ENCODE measurements at places on chromosomes 6 and 20. TPM values are rescaled to one million over a fixed set of nuclear protein-coding genes. Genes with fewer than 3 reads are reported as not detected.
A peak's percentile ranks its signal among the peaks of the same experiment; 100 is the strongest.

ANKEF1 gene
- 0.18 TPM for total RNA-seq

- H3K27ac ChIP-seq, result no peak overlapping the region
- no peak overlapping the region for H3K4me3 ChIP-seq
- H3K36me3 ChIP-seq, result no peaks in the 10 kb centered on the region
These were observed 179.0 kb upstream of the CST7 start for GRCh38 chr20:24769878-24770627.

- no peak overlapping the region for H3K27ac ChIP-seq
- no peaks in the 10 kb centered on the region for H3K36me3 ChIP-seq
- no peak overlapping the region for H3K4me3 ChIP-seq
- DNase-seq, result no peak
- peaks cover 8% of the 10 kb centered on the region for H3K4me1 ChIP-seq
These were observed 31.9 kb downstream of the HIVEP2 start for GRCh38 chr6:142913036-142913510.

DNA sequence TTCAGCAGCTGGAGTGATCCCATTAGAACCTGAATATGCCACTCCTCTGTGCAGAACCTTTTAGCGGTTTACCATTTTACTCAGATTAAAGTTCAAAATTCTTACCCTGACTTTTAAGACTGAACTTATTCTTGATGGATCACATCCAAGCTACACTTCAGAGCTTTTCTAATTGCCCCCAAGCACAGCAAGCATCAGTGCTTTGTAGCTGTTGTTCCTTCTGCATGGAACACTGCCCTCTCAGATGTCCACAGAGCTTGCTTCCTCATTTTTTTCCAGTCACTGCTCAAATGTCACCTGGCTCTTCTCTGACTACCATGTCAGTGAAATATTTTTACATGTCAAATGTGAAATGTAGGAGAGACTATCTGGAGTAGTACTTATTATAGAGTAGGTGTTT is 1.6 kb upstream of the SLC35B3 start:
- peaks cover 12% of the 10 kb centered on the region for H3K4me1 ChIP-seq
- DNase-seq, result no peak
- peaks cover 16% of the 10 kb centered on the region for H3K36me3 ChIP-seq
- H3K27ac ChIP-seq, result no peak overlapping the region

DNA sequence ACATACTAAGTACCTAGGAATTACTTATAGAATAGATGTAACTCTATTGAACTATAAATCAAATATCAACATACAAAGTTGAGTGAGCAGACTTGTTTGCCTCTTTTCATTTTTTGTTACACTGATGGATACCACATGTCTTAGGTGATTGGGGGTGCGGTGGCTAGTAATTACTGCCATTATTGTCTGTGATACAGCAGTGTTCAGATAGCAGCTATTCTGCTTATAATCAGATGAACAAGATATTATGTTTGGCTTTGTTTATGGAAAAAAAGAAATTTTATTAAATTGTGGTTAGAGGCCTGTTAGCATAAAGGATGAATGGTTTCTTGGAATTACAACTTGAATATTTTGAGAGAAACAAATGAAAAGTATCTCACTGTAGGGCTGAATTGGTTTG is 55.9 kb downstream of the KCNQ5 start:
- H3K4me3 ChIP-seq, result no peak overlapping the region
- no peaks in the 10 kb centered on the region for H3K27me3 ChIP-seq
- H3K27ac ChIP-seq, result no peak overlapping the region
- no peaks in the 10 kb centered on the region for H3K36me3 ChIP-seq
- no peaks in the 10 kb centered on the region for H3K4me1 ChIP-seq

GRCh38 chr6:65776332-65776731 is 69.3 kb upstream of the EYS start:
- no peak overlapping the region for H3K27ac ChIP-seq
- no peaks in the 10 kb centered on the region for H3K27me3 ChIP-seq
- H3K4me1 ChIP-seq, result no peaks in the 10 kb centered on the region
- no peaks in the 10 kb centered on the region for H3K36me3 ChIP-seq
- no peak for DNase-seq
- H3K4me3 ChIP-seq, result no peak overlapping the region

DNA sequence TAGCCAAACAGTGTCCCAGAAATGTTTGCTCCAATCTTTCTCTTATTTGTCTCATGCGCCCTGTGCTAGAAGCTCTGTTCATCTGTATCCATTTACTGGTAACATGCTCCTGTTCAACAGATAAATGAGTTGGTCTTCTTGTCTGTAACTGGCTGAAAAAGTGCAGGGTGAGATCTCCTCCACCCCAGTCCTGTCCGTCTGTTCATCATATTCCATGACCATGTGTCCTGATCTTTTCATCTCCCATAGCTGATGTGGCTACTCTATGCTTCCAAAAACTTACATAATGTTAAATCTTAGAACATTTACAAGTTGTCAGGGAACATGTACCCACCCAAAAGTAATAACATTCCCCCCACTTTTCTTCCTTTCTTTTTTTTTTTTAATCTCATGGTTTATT is 31.8 kb upstream of the DSE start:
- H3K4me1 ChIP-seq, result no peaks in the 10 kb centered on the region
- H3K27me3 ChIP-seq, result no peaks in the 10 kb centered on the region
- H3K4me3 ChIP-seq, result no peak overlapping the region

DNA sequence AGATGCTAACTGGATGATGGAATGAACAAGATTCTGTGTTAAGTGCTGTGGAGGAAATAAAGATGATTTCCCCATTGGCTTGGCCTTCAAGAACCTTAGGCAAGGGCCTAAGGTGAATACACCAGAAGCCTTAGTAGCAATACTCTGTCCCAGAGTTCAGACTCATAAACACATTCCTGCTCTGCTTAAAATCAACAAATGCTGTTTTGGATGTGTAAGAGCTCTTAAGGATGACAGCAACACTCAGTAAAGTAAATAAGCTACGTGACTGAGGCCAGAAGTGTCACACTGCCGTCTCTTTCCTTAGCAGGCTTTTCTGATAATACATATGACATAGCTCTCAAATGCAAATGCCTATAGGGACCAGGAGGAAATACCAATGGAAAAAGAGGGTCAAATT is 90.6 kb downstream of the EYA2 start:
- peaks cover 12% of the 10 kb centered on the region for H3K27me3 ChIP-seq
- no peaks in the 10 kb centered on the region for H3K36me3 ChIP-seq
- no peak for DNase-seq
- no peak overlapping the region for H3K27ac ChIP-seq

- H3K4me3 ChIP-seq, result peak overlapping the region; percentile 43
- H3K4me1 ChIP-seq, result peaks cover 16% of the 10 kb centered on the region
- DNase-seq, result no peak
- H3K27me3 ChIP-seq, result peaks cover 69% of the 10 kb centered on the region
- no peaks in the 10 kb centered on the region for H3K36me3 ChIP-seq
These were observed 882 bp downstream of the CNR1 start for GRCh38 chr6:88165087-88165843.

DNA sequence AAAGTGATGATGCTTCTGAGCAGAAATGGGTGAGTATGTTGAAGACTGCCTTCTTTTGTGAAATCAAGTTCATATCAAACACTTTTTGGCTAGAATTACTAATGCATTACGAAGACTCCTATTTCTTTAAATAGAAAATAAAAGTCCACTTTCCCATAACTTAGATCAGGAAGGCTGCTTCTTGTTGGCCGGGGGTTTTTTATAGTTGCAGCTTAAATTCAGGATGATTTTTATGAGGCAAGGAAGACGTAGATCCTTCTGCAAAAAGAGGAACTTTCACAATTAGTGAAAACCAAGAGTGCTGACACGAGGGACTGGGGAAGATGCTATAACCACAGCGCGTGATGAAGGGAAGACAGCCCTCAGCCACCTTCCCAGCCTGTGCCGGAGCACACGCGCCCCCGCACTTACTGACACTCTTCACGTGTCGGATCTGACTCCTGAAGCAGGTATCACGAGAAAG is 206.1 kb upstream of the PRDM1 start:
- H3K4me3 ChIP-seq, result no peak overlapping the region
- DNase-seq, result no peak
- H3K27me3 ChIP-seq, result peaks cover 2% of the 10 kb centered on the region
- H3K4me1 ChIP-seq, result no peaks in the 10 kb centered on the region
- H3K36me3 ChIP-seq, result no peaks in the 10 kb centered on the region

GRCh38 chr6:43771858-43772680 is 2.1 kb downstream of the VEGFA start:
- peaks cover 67% of the 10 kb centered on the region for H3K36me3 ChIP-seq
- peak overlapping the region; percentile 84 for H3K4me3 ChIP-seq
- peak; percentile 59 for DNase-seq

DNA sequence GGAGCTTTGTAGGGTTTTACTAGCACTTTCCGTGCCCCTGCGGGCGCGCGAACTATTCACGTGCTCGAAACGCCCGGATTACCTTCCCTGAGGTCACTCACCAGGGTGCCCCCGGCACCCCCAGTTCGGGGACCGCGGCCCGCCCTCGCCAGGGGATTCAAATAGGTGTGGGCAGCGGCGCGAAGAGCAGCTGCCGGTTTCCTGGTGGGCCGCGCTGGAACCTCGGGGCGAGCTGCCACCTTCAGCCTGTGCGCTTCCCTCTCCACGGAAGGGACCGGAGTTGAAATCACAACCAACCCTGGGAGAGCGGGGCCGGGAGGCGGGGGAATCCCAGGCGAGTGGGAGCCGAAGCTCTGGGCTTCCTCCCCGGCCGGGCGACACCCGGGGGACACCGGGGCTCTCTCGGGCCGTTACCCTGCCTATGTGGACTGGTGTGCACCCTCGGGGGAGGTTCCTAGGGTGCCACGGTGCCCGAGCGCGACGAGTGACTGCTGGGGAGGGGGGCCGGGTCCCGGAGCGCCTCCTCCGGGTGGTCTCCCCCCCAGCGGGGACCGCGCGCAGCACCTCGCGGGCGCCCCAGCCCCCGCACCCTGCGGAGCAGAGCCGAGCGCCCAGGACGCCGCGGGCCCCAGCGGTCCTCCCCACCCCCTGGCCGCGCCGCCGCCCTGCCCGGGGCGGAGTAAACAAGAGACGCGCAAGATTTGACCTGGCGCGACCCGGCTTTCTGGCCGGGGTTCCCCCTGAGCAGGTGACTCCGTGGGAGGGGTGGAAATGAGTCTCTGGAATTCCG is 2.1 kb upstream of the HIVEP2 start:
- H3K4me3 ChIP-seq, result peak overlapping the region; percentile 95
- peak; percentile 62 for DNase-seq
- H3K27me3 ChIP-seq, result no peaks in the 10 kb centered on the region
- peaks cover 13% of the 10 kb centered on the region for H3K4me1 ChIP-seq
- peaks cover 15% of the 10 kb centered on the region for H3K36me3 ChIP-seq

DNA sequence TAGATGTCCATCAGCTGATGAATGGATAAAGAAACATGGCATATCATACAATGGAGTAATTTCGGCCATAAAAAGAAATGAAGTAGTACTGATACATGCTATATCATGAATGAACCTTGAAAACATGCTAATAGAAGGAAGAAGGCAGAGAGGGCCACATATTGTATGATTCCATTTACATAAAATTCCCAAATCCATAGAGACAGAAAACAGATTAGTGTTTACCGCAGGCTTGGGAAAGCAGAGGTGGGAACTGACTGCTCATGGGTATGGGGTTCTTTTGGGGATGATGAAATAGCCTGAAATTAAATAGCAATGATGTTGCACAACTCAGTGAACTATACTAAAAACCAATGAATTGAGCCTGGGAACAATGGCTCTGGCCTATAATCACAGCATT is 58.3 kb downstream of the SERAC1 start:
- H3K27ac ChIP-seq, result no peak overlapping the region
- no peaks in the 10 kb centered on the region for H3K27me3 ChIP-seq
- peaks cover 20% of the 10 kb centered on the region for H3K36me3 ChIP-seq

IL20RA gene
- not detected for total RNA-seq

GRCh38 chr6:41965429-41966213 is 24.0 kb upstream of the CCND3 start:
- peak overlapping the region; percentile 95 for H3K27ac ChIP-seq
- H3K4me3 ChIP-seq, result no peak overlapping the region
- no peaks in the 10 kb centered on the region for H3K36me3 ChIP-seq
- H3K27me3 ChIP-seq, result no peaks in the 10 kb centered on the region

- H3K4me3 ChIP-seq, result no peak overlapping the region
- no peak overlapping the region for H3K27ac ChIP-seq
- H3K27me3 ChIP-seq, result no peaks in the 10 kb centered on the region
- H3K36me3 ChIP-seq, result peaks cover 98% of the 10 kb centered on the region
- no peak for DNase-seq
These were observed 51.5 kb downstream of the DSTN start for GRCh38 chr20:17621229-17621968.

ZBP1 gene
- total RNA-seq, result not detected

AFDN gene
- 118 TPM for total RNA-seq

IRF4 gene
- 0.76 TPM for total RNA-seq

DNA sequence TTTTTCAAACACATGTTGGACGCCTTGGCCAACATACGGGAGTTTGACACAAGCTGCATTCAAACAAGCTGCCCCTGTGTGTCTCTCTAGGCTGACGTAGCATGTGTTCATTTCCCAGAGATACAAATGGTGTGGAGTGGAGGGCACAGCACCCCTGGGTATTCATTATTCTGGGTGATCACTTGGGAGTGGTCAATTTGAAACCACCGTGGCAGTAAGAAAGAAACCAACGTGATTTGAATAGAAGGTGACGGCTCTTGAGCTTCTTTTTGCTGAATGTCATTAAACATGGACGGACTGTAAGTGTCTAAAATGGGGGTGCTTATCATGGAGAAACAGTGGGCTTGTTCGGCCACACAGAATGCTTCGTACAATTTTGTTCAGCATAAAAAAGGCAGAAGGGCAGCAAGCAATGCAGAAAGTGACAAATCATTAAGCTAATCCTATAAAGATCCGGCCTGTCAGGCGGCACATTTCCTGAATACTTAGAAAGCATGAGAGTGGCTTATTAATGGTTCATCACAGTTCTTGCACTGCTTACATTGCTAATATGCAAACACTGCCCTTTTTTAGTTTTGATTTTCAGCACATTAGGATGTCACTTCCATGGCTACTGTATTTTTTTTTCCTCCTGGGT is 1261.9 kb upstream of the CITED2 start:
- no peaks in the 10 kb centered on the region for H3K36me3 ChIP-seq
- no peaks in the 10 kb centered on the region for H3K27me3 ChIP-seq
- no peak overlapping the region for H3K27ac ChIP-seq
- DNase-seq, result no peak

- no peaks in the 10 kb centered on the region for H3K27me3 ChIP-seq
- no peak for DNase-seq
- H3K27ac ChIP-seq, result no peak overlapping the region
- H3K4me1 ChIP-seq, result no peaks in the 10 kb centered on the region
- H3K4me3 ChIP-seq, result no peak overlapping the region
These were observed 58.8 kb upstream of the MPC1 start for GRCh38 chr6:166441325-166442078.

Data from SJSA1 (cell line).